Stimulated activated naive CD4-positive, alpha-beta T cell treated with Interleukin-2 at 50 U/mL for 16 hours (primary cell): ENCODE measurements at places on chromosomes 7 and 10.

DNA sequence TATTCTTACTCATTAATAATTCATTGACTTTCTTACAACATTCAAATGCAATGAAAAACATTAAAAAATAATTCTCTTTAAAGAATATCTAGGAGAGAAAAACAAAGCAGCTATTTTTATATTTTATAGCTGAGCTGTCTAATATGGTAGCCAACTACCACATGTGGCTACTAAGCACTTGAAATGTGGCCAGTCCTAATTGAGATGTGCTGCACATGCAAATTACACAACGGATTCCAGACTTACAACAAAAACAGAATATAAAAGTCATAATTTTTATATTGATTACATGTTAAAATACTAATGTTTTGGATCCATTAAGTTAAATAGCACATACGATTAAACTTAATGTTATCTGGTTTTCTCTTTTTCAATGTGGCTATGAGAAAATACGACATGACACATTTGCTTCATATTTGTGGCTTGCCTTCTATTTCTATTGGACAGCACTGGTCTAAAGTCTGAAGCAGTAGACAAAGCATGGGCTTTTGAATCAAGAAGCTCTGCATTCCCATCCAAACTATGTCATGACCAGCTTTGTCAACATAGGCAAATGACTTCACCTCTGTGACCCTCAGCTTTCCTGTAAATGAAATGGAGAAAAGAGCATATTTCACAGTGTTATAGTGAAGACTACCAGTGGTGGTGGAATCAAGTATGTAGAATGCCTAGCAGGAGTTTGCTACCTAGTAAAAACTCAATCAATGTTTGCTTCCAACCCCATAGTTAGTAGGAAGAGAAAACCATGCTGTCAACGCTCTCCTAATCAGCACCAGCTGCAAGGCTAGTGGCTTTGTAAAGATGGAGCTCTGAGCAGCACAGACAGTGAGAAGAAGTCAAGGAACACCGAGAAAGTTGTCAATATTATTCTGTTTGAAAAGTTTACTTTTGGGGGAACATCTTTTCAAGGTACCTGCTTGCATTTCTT, 37.1 kb upstream of the GDF10 start:
- no peak for DNase-seq

DNA sequence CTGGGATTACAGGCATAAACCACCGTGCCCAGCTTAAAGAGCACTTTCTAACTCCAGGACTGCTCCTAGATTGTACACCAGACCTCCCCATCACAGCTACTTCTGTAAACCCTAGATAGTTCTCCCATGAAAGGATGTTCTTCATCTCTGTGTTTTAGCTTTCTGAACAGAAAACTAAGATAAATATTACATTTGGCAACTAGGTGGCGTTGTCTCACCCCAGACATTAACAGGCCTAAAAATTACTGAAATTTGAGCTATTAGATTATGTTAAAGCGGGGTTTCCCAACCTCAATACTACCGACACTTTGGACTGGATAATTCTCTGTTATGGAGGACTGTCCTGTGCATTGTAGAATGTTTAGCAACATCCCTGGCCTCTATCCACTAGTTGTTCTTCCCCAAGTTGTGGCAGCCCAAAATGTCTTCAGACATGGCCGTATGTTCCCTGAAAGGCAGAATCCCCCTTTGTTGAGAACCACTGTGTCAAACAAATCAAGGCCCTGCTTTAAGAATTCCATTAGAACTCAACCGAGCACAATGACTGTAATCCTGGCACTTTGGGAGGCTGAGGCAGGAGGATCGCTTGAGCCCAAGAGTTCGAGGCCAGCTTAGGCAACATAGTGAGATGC, 19.1 kb downstream of the ATOH7 start:
- DNase-seq = no peak

DNA sequence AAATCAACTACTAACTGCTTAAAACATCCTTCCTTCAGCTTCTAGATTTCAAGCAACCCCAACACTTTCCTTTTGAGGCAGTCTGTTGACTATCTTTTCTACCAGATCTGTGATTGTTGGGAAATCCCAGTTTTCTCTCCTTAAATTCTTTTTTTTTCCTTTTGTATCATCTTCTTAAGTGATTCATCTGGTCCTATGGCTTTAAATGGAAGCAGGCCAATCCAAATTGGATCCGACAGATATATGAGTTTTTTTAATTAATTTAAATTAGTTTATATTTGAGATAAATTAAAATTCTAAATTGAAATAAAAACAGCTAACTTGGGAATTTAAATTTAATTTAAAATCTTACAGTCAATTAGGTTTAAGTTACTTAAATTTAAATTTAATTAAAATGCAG, 151.2 kb upstream of the PCLO start:
- no peak for DNase-seq

DNA sequence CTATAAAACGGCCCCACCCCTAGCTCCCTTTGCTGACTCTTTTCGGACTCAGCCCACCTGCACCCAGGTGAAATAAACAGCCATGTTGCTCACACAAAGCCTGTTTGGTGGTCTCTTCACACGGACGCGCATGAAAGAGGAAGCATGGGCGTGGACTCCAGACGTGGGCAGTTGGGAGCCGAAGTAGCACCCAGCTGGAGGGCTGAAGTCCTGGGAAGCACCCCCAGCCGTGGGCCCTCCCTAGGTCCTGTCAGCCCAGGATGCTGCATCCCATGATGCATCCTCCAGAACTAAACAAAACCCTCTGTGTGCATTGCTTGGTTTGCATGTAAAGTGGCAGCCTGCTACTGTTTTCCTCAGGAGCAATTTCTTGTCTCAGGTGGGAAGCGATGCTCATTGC, 62.1 kb upstream of the CFAP46 start:
- DNase-seq = no peak

GRCh38 chr10:114261076-114261475, 22.0 kb downstream of the VWA2 start:
- DNase-seq = no peak

DNA sequence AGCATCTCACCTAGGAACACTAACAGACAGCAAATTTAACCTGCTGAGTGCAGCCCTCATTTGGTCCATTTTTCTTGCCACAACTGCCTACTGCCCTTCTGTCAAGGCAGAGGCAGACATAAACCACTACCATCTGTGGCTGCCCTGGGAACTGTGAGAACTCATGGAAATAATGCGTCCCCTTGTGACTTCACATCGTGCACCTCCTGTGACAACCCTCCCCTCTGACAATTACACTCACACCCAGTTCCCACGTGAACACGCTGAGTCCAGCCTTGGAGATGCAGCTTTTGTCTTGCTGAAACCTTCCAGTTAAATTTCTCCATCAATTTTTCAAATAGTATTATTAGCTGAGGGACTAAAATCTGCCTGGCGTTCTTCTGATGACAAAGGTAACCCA, 193.1 kb upstream of the KLF14 start:
- no peak for DNase-seq

GRCh38 chr7:22292531-22292930, 64.4 kb downstream of the RAPGEF5 start:
- no peak for DNase-seq

GRCh38 chr10:76017026-76017732, 585.8 kb downstream of the LRMDA start:
- no peak for DNase-seq

GRCh38 chr10:86356296-86356695, 10.3 kb downstream of the GRID1 start:
- no peak for DNase-seq

DNA sequence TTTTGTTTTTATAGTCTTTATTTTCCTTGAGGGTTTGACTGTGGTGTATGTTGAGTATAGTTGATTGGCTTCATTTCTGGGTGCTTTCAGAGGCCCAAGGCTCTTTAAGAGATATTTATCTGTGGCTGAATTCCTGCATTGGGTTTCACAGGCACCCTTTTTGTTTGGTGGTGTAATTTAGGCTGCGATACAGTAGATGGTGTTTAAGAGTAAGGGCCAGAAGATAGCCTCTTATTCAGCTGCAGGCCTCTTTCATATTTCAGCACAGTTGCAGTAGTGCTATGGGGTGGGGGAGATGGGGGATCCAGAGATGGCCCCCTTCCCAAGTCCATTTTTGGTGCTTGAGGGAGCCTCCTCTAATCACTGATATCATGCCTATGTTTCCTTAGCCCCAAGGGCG, 69.7 kb downstream of the MGAM2 start:
- no peak for DNase-seq

DNA sequence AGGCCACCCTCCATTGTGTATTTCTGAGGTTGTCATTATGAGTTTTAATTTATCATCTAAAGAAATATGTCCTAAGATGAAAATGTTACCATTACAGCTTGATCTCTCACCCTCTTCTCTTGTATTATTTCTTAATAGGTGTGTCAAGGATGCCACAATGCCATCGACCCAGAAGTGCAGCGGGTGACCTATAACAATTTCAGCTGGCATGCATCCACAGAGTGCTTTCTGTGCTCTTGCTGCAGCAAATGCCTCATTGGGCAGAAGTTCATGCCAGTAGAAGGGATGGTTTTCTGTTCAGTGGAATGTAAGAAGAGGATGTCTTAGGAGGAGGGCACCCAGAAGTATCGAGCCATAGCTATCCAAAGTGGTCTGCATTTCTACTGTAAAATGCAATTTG, 46.8 kb downstream of the TES start:
- no peak for DNase-seq

GRCh38 chr7:98647326-98647725, 30.2 kb downstream of the NPTX2 start:
- DNase-seq = no peak

DNA sequence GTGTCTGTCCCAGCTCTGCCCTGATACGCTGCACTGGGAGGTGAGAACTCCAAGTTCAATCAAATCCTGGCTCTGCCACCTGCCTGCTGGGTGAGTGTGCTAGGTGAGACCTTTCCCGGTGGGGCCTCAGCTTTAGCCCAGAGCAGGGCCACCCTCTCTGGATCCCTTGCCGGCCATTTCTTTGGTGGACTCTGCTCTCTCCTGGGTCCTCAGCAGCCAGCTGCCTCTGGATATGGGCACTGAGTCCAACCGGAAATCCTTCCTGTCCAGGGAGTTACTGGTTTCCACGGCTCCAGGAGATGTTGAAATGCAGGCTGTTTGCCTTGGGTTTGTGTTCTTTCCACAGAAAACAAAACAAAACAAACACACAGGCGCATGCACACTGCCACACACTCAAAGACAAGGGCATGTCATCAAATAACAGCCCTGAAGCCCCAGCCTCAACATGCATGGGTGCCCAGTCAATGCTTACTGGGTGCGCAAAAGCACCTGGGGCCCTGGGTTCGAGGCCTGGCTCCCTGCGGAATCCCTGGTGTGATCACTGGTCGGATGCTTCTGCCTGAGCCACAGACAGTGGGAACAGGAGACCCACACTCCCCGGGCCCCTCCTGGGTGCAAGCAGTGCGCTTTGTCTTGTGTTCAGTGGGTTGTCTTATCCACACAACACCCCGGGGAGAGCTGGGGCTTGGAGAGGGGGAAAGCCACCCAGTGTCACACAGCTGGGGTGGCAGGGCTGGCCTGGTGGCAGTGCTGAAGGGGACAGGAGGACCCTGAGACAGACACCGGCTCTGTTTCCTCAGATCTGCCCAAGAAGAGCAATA, 33.1 kb downstream of the PPIF start:
- no peak for DNase-seq

DNA sequence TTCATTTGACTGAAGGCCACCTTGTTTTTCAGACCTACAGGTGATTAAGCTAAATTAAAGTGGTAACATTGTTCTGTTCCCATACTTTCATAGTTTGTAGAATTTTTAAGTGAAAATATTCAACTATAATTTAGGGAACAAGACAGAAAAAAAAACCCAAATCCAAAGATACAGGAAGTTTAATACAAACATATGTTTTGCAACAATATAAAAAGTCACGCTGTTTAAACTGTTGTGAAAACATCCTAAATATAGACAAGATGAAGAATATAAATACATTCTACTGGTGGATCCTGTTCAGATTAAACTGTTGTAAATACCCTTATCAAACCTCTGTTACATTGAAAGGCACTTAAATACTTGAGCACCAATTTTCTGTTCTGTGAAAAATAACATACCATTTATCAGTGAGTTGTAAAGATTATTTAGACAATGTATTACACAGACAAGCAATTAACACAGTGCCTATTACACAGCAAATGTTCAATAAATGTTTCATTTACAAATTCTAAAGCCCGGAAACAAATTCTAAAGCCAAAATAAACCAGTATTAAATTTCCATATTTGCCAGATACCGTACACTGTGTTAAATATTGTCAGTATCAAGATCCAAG, 14.2 kb downstream of the ASZ1 start:
- DNase-seq = no peak

- DNase-seq = no peak
These were observed 55.2 kb upstream of the EZH2 start for GRCh38 chr7:148939128-148939755.

DNA sequence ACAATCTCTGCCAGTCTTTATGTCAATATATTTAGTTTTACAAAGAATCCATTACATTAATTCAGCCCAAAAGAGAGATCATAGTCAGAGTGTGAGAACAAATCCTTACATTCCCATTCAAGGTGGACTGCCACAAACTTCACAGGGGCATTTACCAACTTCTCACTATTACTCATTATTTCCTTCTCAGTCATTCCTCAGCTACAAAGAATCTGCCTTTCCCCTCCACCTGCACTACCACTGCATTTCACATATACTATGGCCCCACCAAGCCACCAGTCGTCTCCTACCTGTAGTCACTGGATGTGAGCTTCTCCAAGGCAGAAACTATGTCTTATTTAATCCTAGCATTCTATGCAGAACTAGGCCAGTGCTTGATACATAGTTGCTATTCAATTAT, 94.3 kb downstream of the USP6NL start:
- no peak for DNase-seq

- DNase-seq = no peak
These were observed 532.5 kb downstream of the GRM8 start for GRCh38 chr7:126720232-126720631.

GRCh38 chr7:134662871-134663205, 16.2 kb downstream of the BPGM start:
- no peak for DNase-seq

DNA sequence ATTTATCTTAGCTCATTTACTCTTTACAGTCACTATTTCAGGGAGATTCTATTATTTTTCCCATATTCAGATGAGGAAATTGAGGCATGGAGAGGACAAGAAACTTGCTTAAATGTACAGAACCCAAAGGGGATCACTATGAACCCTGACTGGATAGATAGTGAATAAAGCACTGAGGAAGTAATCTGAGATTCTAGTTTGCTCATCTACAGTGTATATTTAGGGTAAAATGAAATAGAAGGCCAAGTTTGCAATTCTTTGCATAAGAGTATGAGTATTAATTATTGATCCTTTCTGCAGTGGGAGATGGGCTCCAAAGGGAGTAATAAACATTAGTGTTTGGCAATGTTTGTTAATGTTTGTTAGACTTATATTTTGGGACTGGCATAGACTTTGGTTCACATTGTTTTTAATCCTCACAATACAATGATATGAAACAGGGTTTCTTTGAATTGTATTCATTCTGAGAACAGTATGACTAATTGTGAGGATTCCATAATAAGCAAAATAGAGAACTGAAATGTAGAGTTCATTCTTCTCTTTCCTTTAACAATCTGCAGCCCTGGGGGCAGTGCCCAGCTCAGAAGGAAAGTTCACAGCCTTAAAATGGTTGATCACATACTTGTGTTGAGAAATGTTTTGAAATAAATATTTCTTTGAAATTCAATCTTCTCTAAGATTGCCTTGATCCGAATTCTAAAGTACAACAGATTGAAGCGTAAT, 131.0 kb upstream of the ZNF804B start:
- no peak for DNase-seq
